ENCODE measurements at places on chromosomes 13 and 19. TPM values are rescaled to one million over a fixed set of nuclear protein-coding genes. Genes with fewer than 3 reads are reported as not detected.

The FLT1 gene
- total RNA-seq, result 42.7 TPM

DNA sequence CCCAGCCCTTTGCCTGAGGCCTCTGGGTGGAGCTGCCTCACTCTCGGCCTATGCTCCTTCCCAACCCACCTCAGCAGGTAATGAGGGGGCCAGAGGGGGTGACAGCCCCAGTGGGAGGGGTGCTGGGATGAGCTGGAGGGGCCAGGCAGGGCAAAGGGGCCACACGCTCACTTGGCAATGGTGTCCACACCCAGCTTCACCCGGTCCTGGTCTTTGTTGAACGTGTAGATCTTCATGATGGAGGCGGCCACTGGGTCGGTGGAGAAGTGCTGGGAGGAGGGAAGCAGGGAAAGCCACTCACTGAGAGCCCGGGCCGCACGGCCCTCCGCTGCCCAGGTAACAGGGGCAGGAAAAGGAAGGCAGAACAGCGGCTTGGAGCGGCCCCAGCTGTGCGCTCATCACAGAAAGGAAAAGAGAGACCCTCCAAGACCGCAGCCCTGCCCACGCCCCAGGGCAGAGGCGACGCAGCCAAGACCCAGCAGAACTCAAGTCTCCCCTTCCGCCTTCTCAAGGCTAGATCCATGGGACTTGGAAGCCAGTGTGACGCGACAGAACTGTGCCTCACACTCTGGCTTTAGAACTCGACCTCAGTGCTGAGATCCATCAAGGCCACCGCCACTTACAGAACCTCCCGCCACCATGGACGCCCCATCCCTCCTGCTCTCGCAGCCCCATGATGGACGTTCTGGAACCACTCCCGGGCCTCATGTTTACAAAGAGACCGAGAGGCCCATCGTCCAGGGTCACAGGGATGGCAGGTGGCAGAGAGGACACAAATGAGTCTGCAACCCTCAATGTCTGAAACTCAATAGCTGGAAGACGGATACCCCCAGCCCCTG is 9.2 kb downstream of the UBXN6 start:
- no peak for DNase-seq

GRCh38 chr19:4908781-4909155 is 533 bp upstream of the UHRF1 start:
- DNase-seq, result no peak

GRCh38 chr13:75839406-75839805 is 203.3 kb downstream of the LMO7 start:
- DNase-seq, result no peak

DNA sequence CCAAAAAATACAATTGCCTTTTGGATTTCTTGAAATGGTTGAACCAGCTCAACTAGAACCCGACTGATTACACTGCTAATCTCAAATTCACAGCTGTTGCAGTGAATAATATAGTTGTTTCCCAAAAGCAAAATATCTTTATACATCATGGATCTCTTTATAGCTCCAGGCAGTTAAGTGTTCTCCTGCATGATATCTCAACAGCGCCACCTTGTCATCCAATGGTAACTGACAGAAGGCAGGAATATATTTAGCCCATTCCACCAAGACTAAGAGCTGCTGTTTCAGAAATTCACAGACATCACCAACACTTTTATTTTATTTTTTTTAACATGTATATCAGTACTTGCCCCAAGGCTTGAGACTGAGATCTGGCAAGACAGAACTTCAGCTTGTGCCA is 1141.0 kb upstream of the PRR20A start:
- no peak for DNase-seq
